ENCODE measurements at places on chromosomes 2 and 18.
A peak's percentile ranks its signal among the peaks of the same experiment; 100 is the strongest.

DNA sequence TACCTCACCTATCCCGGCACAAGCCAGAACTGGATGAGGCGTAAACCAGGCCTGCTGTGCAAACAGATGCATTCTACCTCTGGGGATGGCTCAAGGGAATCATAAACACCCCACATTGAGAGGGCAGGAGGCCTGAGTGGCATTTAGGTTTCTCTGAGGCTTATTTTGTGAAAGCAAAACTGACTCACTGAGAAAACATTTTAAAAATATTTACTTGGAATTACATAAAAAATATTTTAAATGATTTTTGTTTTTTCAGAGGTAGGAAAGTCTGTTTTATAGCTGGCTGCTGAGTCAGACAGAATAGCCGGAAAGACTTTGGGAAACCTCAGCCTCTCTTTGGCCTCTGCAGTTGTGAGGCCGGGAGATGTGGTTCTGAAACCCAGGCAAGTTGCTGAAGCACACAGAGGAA lies 244.1 kb downstream of the NCKAP5 start:
- DNase-seq, result peak; percentile 79

- DNase-seq, result no peak
Observed at GRCh38 chr2:66283787-66284186, 151.1 kb upstream of the MEIS1 start.

- DNase-seq, result no peak
Observed at GRCh38 chr18:69380324-69380723, 20.4 kb upstream of the DOK6 start.

DNA sequence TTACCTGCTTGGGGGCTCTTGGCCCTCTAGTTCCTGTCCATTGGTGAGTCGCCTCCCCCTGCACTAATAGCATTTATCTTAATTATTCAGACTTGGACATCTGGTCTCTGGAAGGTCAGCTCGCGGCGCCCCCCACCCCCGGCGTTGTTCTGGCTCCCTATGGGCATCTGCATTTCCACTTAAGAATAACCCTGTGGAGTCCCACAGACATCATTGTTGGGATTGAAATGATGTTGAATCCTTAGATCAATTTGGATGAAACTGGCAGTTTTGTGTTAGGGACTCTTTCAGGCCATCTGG lies 313.8 kb upstream of the HS6ST1 start:
- no peak for DNase-seq

DNA sequence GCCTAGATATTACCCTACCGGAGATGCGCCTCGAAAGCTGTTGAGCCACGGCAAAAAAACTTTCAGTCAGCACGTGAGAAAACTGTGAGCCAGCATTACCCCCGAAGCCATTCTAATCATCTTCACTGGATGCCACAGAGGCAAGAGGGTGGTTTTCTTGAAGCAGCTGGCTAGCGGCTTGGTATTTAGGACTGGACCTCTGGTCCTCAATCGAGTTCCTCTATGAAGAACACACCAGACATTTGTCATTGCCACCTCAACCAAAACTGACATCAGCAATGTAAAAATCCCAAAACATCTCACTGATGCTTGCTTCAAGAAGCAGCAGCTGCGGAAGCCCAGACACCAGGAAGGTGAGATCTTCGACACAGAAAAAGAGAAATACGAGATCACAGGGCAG lies 52.8 kb upstream of the SLC66A3 start:
- no peak for DNase-seq

GRCh38 chr2:145584353-145584752 lies 1064.4 kb upstream of the ZEB2 start:
- DNase-seq, result no peak

- peak; percentile 49 for DNase-seq
Observed at GRCh38 chr2:118643294-118643693, 204.2 kb downstream of the EN1 start.

- no peak for DNase-seq
Observed at GRCh38 chr2:227774011-227774624, 28.4 kb downstream of the SCYGR8 start.

DNA sequence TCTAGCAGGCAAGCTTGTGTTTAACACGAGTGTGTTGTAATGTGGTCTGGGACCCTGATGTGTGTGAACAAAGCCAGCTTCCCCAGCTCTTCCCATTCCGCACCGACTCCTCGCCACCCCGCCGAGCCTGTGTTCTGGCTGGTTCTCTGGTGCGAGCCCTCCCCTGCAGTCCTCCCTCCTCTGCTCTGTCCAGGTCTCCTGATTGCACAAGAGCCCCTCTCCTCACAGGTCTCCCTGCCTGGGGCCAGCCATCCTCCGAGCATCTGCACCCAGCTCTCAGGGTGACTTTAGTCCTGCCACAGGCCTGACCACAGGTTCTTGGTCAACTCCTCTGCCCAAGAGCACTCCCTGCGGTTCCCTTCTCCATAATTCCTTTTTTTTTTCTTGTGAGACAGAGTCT lies 13.2 kb downstream of the SLC66A3 start:
- no peak for DNase-seq

DNA sequence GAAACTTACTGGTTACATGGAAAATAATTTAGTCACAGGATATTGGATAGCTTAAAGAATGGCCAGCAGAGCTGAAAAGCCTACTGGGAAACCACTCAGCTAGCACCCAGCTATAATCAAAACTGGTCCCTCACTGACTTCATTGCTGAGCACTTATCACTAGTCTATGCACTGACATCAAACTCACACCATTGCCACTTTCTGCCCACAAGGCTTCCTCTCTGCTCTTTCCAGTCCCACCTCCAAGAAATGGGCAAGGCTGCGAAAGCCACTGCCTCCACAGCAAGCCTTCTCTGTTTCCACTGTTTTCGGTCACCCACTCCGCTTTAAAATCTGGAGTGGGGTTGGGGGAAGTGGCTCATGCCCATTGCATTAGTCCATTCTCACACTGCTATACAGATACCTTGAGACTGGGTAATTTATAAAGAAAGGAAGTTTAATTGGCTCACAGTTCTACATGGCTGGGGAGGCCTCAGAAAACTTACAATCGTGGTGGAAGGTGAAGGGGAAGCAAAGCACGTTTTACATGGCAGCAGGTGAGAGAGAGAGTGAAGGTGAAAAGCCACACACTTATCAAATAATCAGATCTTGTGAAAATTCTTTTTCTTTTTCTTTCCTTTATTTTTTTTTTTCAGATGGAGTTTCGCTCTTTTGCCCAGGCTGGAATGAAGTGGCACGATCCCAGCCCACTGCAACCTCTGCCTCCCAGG lies 77.0 kb upstream of the CERS6 start:
- no peak for DNase-seq

- DNase-seq, result no peak
Observed at GRCh38 chr2:15937882-15938802, 2.2 kb upstream of the MYCN start.
